Gastrocnemius medialis (tissue), 4 donors: ENCODE measurements at places on chromosomes 1 and 21.
A peak's percentile ranks its signal among the peaks of the same experiment; 100 is the strongest.

DNA sequence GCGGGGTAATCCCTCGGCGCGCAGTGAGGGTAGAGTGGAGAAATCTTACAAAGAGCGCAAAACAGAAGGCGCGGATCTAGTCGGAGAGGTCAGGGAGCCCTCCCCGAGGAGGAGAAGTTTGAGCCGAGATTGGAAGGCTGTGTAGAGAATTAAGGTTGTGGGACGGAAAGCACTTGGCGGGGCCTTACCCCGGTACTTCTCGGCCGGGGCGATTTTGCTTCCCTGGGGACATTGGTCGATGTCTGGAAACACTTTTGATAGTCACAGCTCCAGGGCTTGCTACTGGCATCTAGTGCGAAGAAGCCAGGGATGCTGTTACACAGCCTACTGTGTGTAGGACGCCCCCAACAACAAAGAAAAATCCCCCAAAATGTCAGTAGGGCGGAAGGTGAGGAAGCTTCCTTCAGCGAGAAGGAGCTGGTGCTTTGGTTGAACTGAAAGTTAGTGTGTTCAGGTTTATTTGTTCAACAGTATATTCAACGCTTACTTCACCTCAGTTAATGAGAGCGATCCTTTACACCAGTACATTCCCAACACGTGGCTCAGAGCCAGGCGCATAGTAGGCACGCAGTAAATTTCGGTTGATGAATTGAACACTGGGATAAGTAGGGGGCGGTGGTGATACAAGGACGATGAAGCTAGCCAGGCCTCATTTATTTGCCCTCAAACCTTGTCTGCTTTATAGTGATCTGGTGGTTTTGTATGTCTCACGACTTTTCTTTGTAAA lies 807 bp downstream of the CEP85 start:
- DNase-seq: no peak

DNA sequence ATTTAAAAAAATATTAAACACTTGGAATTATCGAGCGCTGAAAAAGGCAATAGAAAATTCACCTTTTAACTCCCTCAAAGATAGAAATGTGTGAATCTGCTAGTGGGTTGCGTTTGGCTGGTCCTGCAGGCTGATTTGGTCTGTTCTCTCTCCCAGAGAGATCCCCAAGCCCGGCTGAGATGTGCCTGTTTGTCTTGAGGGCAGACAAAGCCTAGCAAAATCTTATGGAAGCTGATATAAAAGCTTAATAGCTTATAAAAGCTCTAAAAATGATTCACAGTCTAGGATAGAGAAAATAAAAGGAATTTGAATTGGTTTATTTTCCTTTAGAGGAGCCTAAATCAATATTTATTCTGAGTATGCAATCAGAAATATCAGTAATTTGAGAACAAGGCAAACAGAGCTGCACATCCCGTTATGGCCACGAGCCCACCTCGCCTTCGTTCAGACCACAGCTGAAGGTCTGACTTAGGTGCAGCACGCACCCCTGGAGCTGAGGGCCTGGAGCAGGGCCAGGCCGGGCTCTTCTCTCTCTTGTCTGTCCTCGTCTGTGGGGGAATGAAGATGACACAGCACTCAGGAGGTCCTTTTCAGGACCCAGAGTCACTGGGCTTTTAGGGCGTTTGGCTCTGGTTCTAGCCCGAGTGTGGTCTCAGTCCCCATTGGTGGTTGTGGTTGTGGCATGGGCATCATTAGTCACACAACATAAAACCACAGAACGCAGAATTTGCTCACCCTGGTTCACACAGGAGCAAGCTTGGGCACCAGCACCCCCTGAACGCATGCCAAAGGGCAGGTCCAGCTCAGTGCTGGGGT lies 18.6 kb downstream of the PDE9A start:
- DNase-seq: no peak

- no peak for DNase-seq
Measured at GRCh38 chr1:160130939-160131338, 15.4 kb downstream of the ATP1A2 start.

DNA sequence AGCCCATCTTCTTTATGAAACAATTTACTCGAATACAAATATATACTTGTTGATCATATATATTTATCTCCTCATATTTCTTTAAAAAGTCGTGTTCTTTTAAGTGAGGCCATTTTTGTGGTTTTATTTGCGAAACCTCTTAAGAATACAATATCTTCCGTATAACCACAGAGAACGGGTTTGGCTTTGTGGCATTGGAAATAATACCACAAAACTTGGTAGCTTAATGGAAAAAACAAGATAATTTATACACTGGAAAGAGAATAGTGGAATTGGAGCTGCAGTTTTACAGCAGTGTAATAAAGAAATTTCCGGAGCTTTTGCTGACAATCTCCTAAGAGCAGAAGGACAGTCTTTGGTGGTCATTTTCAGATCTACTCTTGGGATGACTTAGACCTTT lies 29.4 kb downstream of the PTGFR start:
- DNase-seq: no peak

DNA sequence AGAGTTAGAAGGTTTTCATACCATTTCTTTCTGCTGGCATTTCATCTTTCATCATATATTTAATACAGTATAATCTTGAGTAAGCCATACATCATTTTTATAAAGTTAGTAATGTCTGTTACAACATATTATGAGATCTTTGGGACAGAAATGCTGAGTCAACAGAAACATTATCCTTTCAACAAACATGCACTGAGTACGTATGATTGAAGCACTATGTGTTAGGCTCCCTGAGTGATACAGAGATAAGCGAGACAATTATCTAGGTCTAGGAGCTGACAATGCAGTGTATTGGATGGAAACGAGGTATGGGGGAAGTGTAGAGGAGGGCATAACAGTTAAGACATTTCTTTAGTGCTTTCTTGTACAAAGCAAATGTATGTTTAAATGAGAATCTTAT lies 19.7 kb upstream of the GPR52 start:
- no peak for DNase-seq

DNA sequence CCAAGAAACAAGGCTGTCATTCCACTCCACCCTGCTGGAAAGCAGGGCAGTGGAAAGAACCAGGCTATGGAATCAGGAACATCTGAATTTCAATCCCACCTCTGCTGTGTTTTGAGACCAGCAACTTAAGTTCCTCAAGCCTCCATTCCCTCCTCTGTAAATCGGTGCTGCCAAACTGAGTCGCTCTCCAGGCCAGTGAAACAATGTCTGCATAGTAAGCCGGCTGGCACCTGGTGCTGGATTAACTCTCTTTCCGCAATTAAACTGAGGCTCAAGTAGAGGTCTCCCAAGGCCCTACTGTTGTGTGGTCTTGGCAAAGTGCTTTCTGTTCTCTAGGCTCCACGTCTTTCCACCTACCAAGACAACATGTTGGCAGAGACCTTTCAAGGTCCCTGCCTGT lies 65.3 kb downstream of the SSBP3 start:
- no peak for DNase-seq

- no peak for DNase-seq
Measured at GRCh38 chr1:229253151-229253974, 17.5 kb upstream of the RAB4A start.

DNA sequence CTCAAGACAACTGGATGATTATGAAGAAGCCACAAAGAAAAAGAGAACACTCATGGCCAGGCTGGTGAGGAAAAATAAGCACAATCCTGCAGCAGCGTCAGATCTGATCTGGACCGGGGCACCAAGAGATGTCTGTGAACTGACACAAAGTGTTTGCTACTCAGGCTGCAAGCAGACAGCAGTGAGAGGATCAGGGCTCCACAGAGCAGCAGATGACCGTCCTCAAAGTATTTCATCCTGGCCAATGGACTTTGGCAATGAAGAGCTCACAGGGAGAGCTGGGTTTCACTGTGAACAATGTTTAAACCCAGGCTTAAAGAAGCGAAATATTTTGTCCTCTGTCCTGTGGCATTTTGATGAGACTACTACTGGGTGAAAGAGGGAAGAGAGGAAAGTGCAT lies 299.2 kb downstream of the GPATCH2 start:
- no peak for DNase-seq

- DNase-seq: no peak
Measured at GRCh38 chr21:31945546-31945945, 72.7 kb downstream of the HUNK start.

GRCh38 chr1:60949154-60949825 lies 133.1 kb upstream of the NFIA start:
- DNase-seq: no peak

DNA sequence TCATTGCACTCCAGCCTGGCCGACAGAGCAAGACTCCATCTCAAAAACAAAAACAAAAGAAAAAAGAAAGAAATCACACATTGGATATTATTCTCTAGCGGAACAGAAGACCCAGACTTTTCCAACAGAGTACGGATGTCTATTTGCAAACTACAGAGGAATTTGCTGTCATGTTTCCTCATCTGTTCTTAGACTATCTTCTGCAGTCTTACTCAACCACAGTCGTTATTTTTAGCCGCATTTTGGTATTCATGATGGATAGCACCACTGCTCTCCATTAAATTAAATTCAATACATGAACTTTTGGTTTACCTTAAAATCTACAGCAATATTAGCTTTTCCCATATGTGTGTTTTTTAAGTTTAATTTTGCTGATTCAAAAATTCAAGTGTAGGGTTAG lies 14.2 kb upstream of the HEATR1 start:
- DNase-seq: no peak

- no peak for DNase-seq
Measured at GRCh38 chr1:180521474-180522212, 19.3 kb upstream of the ACBD6 start.

DNA sequence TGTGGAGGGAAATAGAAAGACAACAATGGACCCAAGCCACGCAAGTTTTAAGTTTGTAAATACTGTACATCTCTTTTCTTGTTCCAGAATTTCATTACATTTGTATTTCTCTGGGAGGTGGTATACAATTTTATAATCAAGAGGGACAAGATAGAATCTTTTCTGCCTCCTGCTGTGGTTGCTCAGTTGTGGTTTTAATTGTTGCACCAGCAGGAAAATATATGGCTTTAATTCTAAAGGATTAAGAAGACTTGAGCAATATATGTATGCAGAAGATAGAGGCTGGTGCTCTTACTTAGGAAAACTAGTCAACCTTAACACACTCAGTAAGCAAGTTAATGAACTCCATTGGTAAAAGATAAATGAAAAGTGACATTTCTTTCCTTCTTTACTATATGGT lies 19.8 kb upstream of the ASB17 start:
- no peak for DNase-seq

GRCh38 chr1:202998836-202999750 lies 8.1 kb upstream of the TMEM183A start:
- peak; percentile 22 for DNase-seq

- DNase-seq: no peak
Measured at GRCh38 chr1:22839806-22840205, 129.2 kb downstream of the EPHB2 start.

- no peak for DNase-seq
Measured at GRCh38 chr1:17861685-17862084, 106.6 kb downstream of the ACTL8 start.

DNA sequence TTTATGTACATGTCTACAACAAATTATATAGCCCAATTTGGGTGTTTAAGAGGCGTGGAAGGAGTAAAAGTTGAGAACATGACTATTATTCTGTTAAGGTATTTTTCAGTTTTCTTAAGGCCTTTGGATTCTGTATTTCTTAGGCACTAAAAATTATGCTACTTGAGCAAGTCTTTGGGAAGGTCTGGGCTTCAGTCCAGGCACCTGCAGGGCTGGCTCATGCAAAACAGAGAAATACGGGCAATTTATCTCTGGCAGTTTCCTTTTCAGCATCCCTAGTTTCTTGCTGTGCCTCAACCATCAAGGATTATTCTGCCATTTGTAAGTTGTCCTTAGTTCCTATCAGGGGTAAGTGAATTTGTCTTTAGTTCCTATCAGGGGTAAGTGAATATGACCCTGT lies 358.8 kb upstream of the B3GALT2 start:
- no peak for DNase-seq

DNA sequence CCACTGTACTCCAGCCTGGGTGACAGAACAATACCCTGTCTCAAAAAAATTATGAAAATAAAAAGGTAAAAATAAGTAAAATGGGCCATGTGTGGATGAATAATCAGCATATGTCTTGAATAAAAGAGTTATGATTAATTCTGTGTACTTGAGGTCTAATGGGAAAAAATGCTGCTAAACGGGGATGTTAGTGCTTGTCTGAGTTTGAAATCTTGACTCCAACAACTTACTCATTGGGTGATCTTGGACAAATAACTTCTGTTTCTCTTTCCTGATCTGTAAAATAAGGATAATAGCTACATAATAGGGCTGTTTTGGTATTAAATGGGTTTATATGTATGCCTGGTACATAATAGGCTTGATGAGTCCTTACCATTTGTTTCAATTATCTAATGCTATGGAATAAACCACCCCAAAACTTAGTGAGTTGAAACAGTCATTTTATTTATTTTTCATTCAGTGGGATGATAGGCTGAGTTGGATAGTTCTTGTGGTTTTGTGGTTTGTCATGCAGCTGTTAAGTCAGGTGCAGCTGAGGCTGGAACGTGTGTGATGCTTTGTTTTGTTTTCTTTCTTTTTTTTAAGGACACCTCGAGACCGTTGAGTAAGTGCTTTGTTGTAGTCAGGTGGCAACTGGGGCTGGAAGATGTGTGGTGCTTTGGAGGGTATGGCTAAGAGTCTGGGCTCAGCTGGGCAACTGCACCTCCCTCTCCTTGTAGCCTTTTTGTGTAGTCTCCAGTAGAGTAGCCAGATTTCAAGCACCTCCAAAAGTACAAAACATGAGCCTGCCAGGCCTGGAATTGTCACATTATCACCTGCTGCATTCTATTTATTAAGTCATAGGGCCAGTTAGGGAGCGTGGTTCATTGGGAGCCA lies 4.9 kb downstream of the MDM4 start:
- peak; percentile 27 for DNase-seq

DNA sequence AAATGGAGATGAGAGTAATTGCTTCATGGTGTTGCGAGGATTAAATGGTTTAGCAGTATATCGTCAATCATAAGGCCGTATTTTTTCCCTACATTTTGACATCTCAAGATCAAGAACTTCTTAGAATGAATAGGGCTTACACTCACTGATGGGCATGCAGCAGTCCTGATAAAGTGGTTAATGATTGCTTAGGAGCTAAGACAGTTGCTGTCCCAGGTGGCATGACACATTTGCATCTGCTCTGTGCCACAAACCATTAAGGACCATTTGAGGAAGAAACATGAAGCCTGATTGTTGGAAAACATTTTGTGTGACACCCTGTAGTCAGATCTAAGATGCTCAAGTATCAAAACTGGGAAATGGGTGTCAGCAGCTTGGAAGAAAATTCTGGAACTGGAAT lies 81.0 kb upstream of the SGIP1 start:
- no peak for DNase-seq

DNA sequence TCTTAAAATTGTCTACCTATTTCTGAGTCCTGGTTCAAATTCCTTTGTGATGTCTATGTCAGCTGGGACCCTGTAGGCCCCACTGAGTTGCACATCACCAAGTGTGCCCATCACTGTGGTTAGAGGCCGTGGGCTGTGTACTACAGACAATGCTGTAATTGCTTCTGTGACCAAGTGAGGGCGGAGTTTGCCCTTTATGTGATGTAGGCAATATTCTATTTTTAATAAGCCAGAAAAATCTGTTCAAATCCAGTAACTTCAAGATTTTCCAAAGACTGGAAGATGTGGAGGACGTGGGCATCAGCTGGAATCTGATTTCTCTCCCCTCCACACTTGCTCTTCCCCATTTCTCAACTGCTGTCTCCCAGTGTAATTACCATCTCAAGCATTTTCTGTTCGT lies 215.4 kb downstream of the PBX1 start:
- DNase-seq: no peak
